ENCODE measurements at places on chromosomes 1 and 21.

DNA sequence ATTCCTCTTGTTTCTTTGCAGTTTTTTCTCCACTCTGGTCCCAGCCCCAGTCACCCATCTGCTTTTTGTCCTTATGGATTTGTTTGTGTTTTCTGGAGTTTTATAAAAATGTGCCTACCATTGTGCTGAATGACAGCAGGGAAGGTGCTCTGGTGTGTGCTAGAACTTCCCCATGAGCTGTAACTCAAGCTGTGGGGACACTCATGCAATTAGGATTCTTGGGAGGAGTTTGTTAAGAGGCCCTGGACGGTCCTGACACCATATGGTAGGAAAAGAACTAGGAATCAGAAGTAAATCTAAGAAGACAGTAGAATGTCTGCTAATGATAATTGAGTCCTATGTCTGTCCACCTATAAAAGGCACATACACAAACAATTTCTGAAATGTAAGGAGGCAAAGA is 27.4 kb downstream of the URB2 start:
- no peak for DNase-seq

DNA sequence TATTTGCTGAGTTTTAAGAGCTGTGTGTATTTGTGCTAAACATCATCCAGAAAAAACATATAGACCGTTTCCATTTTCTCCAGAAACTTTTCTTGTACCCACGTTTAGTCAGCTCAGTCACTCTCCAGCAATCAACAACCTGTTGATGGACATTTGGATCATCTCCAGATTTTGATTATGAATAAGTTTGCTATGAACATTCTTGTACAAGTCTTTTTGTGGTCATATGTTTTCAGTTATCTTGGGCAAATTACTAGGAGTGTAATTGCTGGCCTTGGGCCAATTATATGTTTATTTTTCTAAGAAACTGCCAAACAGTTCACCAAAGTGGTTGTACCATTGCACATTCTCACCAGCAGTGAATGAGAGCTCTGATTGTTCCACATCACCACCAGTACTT is 221.8 kb downstream of the CENPF start:
- peak; percentile 53 for DNase-seq

DNA sequence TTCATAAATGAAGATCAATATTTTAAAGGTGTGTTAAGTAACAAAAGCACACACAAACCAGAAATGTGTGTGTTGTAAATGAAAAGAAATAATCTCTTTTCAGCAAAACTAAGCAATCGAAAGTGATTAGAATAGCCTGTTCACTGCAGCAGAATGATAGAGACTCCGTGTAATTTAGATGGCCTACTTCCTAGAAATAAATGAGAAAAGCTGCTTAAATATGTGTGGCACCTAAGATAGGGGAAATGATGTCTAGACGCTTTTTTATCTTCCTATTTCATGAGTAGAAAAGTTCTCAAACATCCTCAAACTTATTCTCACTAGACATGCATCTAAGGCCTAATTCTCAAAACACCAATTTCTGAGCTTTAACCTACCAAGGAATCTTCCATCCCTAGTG is 124.7 kb upstream of the BRINP3 start:
- no peak for DNase-seq

DNA sequence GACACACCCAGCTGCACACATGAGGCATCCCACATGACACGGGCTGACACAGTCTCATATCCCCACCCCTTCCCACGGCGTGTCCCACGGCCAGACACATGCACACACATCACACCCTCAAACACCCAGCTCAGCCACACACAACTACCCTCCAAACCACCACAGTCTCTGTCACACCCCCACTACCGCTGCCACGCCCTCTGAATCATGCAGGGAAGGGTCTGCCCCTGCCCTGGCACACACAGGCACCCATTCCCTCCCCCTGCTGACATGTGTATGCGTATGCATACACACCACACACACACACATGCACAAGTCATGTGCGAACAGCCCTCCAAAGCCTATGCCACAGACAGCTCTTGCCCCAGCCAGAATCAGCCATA is 22.6 kb downstream of the PODN start:
- no peak for DNase-seq

- no peak for DNase-seq
Measured at GRCh38 chr1:218953386-218953785, 220.3 kb upstream of the LYPLAL1 start.

GRCh38 chr1:161691846-161692245 is 15.2 kb upstream of the FCRLA start:
- no peak for DNase-seq

GRCh38 chr1:232863544-232864275 is 58.5 kb downstream of the MAP10 start:
- DNase-seq, result no peak

DNA sequence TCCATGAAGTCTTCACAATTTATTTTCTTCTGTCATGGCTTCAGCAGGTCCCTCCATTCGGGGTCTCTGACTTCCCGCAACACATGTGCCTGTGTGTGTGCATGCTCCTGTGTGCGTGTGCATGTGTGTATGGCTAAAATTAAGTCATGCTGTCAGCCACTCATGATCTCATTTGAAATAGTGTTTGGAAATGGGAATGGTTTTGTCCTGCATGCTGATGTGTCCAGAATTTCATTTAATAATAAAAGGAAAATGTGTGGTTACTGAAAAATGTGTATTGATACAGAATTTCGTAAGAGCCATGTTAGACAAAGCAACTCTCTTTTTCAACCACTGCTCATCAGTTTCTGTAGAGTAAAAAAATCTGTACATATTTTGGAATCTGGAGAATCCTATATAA is 123.8 kb upstream of the PRDX6 start:
- DNase-seq, result no peak

DNA sequence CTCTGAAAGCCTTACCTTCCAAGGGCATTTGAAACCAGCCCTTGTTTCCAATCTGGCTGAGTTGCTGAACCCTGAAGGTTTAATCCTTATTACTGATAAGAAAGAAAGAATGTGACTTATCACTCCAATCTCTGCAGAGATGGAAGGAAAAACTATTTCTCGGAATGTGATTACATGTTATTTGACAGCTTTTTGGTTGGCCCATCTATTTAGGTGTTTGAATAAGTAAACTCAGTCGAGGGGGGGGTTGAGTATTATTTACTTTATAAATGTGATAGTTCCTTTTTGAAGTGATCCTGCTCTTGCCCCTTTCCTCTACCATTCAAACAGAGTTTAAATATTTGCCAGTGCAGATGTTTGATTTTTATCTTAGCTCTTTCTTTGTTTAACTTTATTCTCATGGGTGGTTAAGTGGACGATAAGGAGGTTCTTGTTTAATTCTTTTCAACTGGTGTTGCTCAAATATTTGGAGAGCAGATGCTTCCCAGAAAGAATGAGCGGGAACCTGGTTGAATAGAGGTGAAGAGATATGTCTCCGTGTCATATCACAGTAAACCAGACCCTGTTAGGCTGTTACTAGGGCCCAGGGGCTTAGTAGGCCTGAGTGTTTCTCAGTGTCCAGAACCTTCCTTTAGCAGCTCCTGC is 126.1 kb downstream of the CACHD1 start:
- DNase-seq, result no peak

GRCh38 chr1:183416850-183417771 is 1.1 kb downstream of the NMNAT2 start:
- DNase-seq, result peak; percentile 56

DNA sequence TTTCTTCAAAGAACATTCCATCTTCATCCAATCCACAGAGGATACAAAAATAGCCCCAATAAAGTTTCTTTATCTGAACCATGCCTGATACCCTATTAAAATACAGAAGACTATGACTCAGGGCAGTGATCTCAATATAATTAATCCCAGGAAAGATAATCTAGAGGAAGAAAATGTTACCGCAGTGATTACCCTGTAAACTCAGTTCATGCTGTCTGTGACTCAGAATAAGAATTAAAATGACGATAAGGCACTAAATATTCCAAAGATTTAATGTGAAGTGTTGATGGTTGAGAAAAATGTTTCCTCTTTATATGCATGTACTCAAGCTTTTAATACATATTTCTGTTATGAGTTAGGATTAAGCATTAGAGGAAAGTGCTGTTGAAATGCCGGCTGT is 88.6 kb upstream of the LYPLAL1 start:
- DNase-seq, result peak; percentile 93

DNA sequence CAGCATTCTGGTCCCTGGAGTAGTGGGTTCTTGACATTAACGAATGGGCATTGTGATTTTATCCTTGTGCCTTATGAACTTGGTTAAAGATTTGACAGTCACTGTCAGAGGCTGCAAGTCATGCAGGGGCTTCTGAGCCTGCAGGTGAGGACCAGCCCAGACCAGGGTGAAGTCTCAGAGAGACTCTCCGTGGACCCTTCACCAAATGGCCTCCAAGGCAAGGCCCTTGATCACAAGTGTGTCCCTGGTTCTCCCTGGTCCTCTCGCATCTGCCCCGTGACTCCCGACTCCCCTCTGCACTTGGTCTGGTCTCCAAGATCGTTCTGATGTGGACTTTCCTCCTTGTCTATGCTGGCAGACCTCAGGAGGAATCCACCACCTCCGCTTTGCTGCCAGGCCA is 476.5 kb upstream of the VAMP3 start:
- DNase-seq, result no peak

GRCh38 chr1:170254371-170254770 is 108.6 kb downstream of the NTMT2 start:
- DNase-seq, result no peak

DNA sequence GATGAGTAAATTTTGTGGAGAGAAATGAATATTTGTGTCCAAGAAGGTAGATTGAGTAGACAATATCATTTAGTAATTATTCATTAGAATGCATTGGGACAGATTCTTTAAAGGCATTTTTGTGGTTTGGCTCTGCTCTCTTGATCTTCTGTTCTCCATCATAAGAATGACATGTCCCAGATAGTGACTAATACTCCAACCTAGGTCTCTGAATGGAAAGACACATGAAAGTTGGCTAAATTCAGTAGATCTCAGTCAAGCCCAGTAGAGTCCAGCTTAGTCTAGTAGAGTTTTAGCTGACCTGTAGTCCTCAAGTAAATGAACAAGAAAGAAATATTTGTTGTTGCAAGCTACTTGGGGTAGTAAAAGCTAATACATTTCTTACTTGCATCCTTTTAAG is 61.8 kb upstream of the DNAH14 start:
- DNase-seq, result no peak

GRCh38 chr1:55005351-55006140 is 6.8 kb downstream of the BSND start:
- DNase-seq, result no peak

GRCh38 chr1:94670273-94670672 is 128.7 kb upstream of the F3 start:
- peak; percentile 21 for DNase-seq

GRCh38 chr1:109650609-109651008 is 5.3 kb upstream of the GSTM4 start:
- DNase-seq, result peak; percentile 68

DNA sequence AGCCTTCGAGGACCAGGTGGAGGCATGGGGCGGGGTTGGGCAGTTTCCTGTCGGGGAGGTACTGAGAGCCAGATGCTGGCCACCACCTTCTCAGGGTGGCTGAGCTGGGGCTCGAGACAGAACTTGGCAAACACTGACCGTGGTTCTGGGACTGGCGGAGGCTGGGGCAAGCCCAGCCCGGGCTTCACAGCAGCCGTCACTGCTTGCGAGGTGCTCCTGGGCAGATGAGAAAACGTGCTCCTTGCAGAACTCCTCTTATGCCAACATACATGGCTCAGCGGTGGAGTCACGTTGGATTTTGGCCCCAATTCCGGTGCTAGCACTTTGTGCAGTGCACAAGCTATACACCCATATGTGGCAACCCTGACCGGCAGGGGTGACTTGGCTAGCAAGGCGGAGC is 69.2 kb downstream of the RUNX3 start:
- no peak for DNase-seq

Data from EH (cell line).